RWPE1 (cell line): ENCODE measurements at places on chromosomes 1 and 21.
A peak's percentile ranks its signal among the peaks of the same experiment; 100 is the strongest.

DNA sequence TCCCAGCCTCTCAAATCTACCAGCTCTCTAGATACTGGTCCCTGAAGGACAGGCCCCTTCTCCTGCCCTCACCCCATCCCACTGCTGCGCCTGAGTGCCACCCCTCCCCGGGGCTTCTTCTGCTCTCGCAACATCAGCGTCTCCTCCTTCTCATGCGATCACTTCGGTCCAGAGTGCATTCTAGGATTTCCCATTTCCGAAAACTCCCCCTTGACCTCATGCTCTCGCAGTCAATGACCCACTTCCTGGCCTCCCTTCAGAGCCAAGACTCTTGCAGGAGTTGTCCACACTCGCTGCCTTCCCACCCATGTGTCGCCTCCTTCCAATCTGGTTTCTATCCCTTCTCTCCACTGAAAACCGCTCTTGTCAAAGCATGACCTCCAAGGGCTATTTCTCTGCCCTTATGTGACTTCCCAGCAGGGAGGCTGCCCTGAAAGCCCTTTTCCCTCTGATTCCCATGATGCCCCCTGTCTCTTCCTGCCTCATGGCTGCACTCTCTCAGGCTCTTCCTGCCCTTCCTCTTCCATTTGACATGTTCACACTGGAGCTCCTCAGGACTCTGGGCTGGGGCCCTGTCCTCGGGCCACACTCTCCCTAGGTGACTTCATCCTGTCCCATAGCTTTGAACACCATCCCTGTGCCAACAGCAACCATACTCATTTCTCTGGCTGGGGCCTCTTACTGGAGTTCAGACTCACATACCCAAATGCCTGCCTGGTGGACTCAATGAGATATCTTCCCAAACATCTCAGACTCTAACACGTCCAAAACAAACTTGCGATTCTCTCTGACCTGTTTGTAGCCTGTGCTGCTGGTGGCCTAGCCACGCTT, 46.0 kb downstream of the LDLRAD2 start:
- no peak for DNase-seq

GRCh38 chr1:2645143-2645542, 12.3 kb upstream of the MMEL1 start:
- DNase-seq: no peak

- peak; percentile 79 for DNase-seq
Observed at GRCh38 chr1:109787211-109787844, 23.6 kb upstream of the EPS8L3 start.

- peak; percentile 54 for DNase-seq
Observed at GRCh38 chr1:242523719-242524570, 552 bp downstream of the PLD5 start.

- DNase-seq: peak; percentile 51
Observed at GRCh38 chr1:161486806-161487741, 18.2 kb upstream of the FCGR2A start.

DNA sequence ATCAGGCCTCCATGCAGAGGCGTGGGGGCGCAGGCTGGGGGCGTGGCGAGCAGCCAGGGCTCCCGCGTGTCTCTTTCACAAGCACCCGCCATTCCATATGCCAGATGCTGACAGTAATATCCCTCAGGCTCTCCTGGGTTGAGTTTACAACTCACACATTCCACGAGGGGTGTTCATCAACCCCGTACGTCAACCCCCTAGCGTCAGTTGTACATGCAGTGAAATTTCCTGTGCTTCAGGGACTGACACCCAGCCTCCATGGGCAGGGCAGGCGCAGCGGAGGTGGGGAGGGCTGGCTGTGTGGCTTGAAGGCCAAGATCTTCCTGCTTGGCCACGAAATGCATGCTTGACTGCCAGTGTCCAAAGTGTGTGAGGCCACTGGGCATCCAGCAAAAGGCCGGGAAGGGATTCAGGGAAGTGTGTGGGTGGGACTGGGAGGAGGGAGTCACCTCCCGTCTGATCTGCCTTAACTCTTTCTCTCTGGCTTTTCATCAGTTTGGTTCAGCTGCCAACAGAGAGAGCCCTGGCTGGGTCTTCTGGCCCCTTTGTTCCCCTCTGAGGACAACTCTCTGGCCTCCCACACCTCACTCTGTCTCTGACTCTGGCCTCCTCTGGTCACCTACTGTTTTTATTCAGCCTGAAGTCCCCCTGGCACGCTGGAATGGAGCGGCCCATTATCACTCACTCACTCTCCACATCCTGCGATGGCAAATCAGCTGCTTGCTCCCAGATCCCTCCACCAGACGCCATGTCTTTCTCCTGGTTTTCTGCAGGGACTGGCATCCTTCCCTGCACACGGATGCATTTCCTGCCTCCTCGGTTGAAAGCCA, 33.8 kb downstream of the CLIC6 start:
- peak; percentile 60 for DNase-seq

- no peak for DNase-seq
Observed at GRCh38 chr1:225460021-225460736, 32.3 kb upstream of the LBR start.

- peak; percentile 22 for DNase-seq
Observed at GRCh38 chr21:22791986-22792560, 1793.9 kb downstream of the NCAM2 start.

DNA sequence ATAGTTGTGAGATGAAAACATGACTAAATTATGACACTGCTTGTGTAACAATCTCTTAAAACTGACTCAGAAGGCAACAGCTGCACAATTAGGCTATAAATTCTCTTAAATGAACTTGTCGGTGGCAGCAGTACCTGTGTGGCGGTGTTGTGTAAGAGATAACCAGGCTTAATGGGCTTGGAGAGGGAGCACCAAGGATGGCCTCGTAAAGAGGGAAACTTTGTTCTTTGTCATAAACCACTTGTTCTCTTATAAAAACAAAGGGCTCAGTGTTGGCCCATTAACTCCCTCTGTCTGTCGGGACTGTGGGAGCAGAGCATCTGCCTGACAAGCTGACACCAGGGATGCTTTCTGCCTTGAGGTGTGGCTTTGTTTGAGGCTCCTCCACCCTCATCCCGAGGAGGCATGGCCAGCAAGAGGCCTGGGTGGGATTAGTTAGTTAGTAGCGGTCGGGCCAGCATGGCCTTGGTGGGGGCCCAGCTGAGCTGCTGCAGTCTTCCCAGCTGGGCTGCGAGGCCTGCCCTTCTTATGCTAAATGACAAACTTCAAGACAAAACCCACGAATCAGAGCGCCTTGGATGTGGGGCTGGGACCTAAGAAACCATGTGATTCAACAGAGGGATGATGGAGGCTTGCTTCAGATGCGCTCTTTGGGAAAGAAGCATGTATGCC, 171.4 kb downstream of the CAMTA1 start:
- peak; percentile 26 for DNase-seq
